ENCODE measurements at places on chromosomes 6 and 20.

DNA sequence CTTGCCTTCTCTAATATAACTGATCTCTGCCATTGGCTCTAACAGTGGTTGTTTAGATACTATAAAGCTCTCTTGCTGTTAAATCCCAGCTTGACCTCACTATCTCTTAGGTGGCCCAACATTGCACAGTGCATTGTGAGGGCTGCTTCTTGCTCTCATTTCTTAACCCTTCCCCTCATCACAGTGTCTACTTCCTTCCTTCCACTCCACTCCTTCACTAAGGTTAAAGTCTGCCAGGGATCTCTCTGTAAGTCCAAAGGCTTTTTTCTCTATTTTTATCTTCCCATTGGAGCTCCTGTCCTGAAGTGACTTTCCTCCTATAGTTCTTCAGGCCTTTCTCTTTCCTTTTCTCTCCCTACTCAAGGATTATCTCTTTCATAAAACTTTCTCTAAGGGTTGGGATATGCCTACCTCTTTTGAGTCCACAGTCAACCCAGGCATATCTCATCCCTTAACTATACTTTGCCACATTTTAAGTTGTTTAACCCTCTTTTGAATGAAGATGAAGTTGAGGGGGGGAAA lies 4.0 kb upstream of the TBC1D22B start:
- DNase-seq = no peak

GRCh38 chr20:23157734-23158133 lies 71.6 kb upstream of the CD93 start:
- peak; percentile 57 for DNase-seq

- no peak for DNase-seq
Observed at GRCh38 chr6:156884306-156884705, 107.1 kb downstream of the ARID1B start.

DNA sequence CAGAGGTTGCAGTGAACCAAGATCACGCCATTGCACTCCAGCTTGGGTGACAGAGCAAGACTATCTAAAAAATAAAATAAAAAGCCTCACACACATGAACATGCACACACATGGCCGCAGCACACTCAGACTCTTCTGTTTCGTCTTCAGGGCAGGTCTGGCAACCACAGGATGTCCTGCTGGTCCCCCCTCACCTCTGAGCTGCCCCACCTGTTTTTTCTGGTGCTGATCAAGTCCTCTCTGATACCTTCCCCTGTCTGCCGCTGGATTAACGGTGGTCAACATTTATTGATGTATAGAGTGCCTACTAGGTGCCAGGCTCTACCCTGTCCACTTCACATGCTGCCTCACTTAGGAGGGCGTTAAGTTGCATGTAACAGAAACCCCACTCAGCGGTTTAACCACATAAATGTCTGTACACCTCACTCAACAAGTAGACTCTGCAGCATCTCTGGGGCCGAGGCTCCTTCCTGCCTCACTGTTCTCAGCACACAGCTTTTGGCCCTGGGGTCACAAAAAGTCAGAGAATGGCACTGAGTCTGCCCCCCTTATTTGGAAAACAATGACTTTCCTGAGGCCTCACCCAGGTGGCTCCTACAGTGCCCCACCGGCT lies 4.5 kb upstream of the AP5S1 start:
- DNase-seq = no peak

- DNase-seq = no peak
Observed at GRCh38 chr6:13188306-13188705, 140.0 kb downstream of the TBC1D7 start.

- peak; percentile 25 for DNase-seq
Observed at GRCh38 chr6:153312634-153313033, 181.6 kb upstream of the RGS17 start.

DNA sequence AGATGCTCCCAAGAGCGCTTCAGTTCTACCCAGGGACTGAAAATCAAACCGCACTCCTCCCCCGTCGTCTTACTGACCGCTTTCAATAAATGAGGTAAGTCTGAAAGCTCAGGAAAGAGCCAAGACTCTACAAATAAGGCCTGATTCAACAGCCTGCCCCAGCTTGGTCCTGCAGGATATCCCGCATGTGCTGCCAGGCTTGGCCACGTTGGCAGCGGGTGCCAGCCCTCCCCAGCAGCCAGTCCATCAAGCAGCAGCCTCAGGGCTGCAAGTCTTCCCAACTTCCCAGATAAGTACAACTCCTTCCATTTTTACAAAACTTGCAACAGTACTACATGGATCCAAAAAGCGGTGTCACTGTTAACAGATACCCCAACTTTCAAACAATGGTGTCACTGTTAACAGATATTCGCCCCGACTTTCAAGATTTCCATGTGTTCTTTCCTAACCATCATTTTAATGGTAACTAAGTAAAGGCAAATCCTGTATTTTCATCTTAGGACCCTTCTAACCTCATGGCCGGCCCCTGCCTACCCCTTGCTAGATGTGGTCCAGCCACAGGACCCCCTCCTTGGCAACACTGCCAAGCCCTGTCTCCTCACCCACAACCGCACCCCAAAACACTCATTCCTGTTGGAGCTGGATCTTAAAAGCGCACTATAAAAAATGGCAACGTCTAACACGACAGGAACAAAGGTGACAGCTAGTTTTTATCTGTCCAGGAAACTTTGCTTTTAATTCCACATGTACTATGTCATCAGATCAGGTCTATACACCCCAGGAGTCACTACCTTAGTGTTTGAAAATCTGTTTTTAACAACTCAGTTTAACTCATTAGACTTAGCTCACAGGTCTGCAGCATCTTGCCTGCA lies 28.0 kb downstream of the DIDO1 start:
- no peak for DNase-seq

DNA sequence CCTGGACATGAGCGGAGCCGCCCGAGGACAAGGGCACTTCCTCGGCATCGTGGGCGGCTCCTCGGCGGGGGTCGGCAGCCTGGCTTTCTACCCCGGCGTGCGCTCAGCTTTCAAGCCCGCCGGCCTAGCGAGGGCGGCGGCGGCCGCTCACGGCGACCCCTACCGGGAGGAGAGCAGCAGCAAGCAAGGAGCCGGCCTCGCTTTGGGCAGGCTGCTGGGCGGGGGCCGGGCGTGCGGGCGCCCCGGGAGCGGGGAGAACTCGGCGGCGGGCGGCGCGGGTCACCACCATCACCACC lies 6.7 kb downstream of the PRDM13 start:
- peak; percentile 39 for DNase-seq

GRCh38 chr20:49119988-49120387 lies 68.1 kb downstream of the STAU1 start:
- no peak for DNase-seq

- DNase-seq = peak; percentile 29
Observed at GRCh38 chr6:132937466-132937906, 123.1 kb downstream of the RPS12 start.

DNA sequence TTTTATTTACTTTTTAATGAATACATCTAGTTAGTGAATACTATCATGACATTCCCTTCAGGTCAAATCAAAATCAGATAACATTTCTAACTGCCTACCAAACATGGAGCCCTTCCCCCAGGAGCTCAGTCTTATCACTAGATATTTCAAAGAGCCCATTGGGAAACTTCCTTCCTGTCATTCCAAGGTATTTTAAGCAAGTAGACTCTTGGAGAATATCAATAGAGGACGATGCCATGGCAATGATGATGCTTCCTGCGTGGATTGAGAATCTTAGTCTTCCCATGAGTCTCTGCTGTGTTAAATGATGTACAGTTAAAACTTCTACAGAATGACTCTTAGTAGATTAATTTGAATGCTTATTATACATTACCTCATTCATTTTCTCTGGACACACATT lies 384.9 kb downstream of the CENPW start:
- no peak for DNase-seq

- DNase-seq = no peak
Observed at GRCh38 chr6:7313505-7314165, 636 bp upstream of the SSR1 start.

DNA sequence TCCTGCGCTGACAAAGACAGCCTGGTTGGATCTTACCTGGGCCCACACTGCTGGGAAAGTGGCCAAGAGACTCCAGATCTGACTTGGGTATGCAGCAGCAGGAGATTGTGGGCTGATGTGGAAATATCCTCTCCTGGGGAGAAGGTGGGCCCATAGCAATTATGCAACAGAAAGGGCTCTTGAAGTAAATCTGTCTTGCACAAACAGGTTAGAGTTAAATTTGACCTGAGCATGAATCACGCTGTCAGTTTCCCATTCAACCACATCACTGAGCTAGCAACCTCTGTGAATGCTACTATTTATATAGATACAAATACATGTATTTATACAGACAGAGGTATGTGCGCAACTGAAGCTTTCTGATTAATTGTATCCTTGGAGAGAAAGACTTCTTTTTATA lies 28.3 kb upstream of the PDYN start:
- no peak for DNase-seq

DNA sequence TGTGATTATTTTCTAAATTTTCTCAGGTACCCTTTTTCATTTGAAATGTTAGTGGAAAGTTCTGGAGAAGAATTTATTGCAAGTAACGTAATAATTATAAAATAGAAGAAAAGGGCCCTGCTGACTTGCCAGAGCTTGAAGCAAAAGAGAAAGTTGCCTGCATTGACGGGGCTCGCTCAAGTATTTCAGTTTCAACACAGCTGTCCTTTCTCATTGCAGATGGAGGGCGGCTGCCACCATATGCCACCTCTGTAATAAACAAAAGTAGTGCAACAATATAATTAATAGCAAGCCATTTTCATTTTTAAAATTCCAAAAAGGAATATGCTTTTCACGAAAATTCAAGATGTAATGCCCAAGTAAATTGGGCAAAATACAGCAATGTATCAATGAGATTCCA lies 246.2 kb downstream of the PACRG start:
- no peak for DNase-seq

All from EL (cell line).